ENCODE measurements at places on chromosomes 3 and 15.

- no peak for DNase-seq
Measured at GRCh38 chr3:73072634-73073033, 11.2 kb downstream of the EBLN2 start.

DNA sequence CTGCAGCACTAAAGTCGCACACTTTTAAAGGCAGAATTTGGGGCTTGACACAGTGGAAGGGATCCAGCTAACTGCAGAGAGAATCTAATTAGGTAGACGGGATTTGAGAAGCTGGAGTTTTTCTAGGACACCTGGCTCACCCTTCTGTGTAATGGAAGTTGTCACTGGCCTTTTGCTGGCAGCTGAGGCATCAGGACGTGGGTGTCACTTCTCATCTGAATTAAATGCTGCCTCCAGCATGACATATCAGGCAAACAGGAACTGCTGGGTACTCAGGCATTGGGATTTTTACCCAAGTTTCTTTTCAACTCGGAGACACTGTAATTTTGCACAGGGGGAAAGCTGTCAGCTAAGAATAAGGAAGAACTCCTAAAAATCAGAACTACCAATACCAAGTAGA lies 861.9 kb upstream of the ARPP21 start:
- no peak for DNase-seq

GRCh38 chr3:73504239-73504638 lies 120.5 kb downstream of the PDZRN3 start:
- peak; percentile 83 for DNase-seq

DNA sequence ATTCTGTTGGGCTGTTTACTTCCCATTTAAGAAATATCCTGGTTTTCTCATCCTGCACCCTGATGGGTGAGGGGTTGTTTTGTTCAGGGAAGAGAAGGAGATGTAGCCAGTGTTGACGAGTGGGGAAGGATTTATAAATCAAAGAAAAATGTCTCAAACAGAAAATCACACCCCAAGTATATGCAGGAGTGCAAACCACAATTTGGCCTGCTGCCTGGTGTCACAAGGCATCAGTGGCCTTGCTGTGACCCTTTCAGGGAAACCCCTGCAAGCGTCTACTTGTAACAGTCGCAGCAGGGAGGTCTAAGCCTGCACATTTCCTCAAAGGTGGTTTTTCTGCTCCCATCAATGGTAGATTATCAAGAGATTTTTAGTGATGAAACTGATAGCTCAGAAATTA lies 132.6 kb upstream of the LRRN1 start:
- no peak for DNase-seq

GRCh38 chr3:14772533-14773138 lies 46.1 kb upstream of the FGD5 start:
- no peak for DNase-seq

- DNase-seq, result no peak
Measured at GRCh38 chr15:25982736-25983135, 119.6 kb upstream of the ATP10A start.

GRCh38 chr3:15361494-15362214 lies 29.3 kb upstream of the SH3BP5 start:
- DNase-seq, result no peak

GRCh38 chr15:99016680-99017321 lies 9.2 kb upstream of the PGPEP1L start:
- no peak for DNase-seq

GRCh38 chr3:122443090-122443489 lies 27.2 kb upstream of the WDR5B start:
- DNase-seq, result no peak

DNA sequence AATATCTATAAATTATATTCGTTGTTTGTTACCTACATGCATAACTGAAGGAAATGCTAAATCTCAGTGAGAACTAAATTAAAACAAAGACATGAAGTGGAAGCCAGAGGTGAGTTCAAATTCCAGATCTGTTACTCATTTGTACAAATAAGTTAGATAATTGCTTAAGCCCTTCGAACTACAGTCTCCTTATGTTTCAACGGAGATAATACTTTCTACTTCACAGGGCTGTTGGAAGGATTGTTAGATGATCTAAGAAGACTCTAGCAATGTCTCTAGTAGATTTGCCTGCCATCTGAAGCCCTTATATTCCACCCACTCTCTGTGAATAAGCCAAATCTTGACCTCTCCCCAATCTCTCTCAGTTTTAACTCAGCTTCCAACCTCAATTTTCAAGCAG lies 125.8 kb downstream of the P2RY1 start:
- no peak for DNase-seq

DNA sequence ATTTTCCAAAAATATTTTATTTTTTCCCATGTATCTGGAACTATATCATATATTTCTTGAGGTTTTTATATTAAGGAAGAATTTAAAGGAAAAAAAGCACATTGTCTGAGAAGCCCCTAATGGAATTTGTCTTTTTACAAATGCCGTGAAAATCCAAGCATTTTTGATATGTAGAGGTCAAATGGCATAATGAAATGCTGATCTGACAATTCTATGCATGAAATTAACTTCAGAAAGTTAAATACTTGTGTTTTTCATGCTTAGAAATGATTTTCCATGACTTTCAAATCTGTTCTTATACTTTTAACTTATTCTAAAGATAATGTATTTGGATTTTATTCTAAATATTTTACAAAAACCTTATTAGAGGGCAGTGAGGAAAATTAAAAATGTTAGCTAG lies 119.2 kb downstream of the NR1I2 start:
- no peak for DNase-seq

DNA sequence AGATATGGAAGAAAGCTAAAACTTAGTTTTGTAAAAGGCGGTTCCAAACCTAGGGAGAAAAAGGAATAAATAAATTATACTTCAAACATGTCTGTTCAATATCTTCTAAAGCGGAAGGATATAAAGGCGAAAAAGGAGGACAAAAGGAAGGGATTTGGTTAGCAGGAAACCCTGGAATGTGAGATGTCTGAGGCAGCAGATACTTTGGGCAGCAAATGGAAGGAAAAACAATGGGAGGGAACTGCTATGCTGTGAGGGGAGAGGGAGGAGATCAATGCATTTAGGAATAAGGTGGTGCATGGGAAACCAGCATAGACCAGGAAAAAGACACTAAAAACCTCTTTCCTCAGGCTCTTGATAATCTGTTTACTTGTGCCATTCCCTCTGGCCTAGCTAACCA lies 120.8 kb downstream of the DNAH12 start:
- no peak for DNase-seq

DNA sequence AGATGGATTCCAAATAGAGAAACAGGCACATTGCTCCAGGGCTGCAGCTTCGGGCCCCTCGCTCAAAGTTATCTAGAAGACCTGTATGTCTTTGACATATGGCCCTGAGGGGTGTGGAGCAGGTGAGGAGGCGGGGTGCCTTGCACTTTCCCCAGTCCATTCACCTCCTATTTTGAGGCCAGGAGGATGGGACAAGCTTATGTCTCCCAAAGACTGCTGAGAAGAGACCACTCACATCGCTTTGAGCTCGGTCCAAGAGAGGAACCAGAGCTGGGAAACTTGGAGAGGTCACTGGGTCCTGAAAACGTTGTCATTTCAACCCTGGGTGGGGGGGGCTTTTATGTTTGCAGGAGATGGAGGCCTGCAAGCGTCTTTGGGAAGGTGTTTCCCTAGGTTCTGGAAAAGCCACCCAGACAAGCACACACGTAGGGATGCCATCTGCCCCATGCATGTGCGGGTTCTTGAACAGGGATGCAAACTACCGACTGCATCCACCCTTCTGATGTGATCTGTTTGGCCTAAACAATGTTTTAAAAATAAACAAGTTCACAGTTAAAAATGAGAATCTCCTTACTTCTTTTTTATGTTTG lies 33.7 kb upstream of the SYNM start:
- DNase-seq, result no peak

DNA sequence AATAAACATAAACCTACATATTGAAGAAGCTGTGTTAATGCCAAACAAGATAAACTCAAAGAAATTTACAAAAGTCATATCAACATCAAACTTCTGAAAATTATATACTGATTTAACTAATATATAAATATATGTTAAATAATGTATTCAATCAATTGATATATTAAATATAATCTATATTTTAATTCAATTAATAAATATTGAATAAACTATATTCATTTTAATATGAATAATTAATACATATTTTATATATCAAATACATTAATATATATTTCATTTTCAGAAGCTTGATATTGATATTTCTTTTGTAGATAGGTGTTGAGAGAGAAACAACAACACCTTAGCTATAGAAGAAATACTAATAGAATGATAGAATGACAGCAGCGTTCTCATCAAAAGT lies 768.1 kb downstream of the MECOM start:
- DNase-seq, result no peak

DNA sequence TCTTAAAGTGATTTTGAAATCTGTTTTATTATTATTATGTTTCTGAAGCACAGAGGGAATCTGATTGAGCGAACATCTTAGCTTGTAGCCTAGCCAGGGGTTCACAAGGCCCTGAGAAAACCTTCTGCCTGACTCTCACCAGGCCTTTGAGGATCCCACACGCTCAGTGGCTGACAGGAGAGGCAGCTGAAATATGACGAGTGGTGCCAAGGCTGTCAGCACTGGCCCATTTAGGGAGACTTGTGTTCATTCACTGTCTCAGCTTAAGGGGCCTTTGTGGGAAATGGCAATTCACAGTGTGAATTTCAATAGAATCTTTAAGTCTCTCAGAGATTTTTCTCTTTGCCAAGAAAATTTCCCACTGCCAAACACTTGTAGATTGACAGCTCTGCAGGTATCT lies 770.9 kb downstream of the TUSC7 start:
- DNase-seq, result no peak

- DNase-seq, result no peak
Measured at GRCh38 chr3:143831208-143831607, 17.1 kb downstream of the SLC9A9 start.

DNA sequence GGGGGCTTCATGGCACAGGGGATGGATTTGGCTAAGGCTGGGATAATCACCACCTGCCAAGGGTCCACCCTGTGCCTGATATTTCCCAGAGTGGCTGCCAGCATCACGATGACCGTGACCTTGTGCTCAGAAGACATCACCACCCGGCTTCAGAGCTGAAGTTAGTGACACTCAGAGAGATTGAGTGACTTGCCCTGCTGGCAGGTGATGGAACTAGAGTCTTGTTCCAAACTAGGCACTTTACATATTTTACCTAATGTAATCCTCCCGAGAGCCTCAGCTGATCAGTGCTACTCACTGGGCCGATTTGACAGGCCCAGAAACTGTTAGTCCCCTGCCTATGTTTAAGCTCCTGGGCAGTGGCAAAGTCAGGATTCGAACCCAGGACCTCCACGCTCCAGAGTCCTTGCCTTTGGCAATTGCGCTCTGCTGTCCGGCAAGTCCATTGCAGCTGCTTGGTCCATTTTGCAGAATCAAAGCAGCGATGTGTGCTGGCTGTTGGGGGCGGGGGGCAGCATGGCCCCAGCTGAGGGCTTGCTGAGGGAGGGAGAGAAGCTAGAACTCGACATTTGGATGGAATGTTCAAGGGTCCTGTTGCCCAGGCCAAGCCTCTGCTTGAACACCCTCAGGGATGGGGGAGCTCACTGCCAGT lies 74.8 kb upstream of the GATA2 start:
- DNase-seq, result no peak

Data from NCI-H1092 treated with DMSO at 0.1 percent for 48 hours (cell line).